ENCODE measurements at places on chromosomes 12 and 14.
A peak's percentile ranks its signal among the peaks of the same experiment; 100 is the strongest.

DNA sequence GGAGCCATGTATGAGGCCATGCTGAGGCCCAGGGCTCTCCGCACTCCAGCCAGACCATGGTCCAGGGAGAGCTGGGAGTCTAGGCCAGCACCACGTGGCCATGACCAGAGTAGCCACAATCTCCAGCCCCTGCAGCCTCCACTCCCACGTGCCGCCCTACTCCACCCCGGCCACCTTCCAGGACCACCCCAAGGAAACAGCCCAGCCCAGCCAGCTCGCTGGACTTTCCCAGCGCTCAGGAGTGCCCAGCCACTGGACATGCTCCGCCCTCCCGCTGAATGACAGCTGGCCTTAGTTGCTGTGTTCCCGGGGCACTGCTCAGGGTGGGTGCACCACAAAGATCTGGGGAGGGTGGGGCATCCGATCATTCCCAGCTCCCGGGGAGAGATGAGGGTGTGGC, 2.1 kb upstream of the C14orf180 start:
- DNase-seq: no peak

DNA sequence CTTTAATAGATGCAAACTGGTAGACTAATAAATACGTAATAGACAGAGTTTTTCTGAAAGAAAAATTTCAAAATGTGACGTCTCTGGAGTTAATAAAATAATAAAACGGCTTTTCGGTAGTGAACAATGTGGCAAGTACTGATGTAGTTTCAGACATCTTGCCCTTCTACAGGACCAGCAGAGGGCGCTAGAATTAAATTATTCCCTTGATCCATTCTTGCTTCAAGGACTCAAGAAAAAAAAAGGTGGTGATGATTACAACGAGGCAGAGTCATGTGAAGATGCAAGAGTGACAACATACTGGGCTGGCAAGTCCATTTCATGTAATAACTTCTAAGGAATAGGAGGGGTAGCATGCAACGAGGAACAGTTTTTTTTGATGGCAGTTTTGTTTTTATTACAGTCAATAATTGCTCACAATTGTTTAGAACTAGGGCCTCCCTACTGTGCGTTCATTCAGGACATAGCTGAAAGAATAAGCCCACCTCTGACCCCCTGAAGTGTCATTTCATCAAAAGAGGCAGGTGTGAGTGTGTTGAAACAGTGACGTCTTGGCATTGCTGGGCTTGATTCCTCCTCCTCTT, 101.0 kb upstream of the GZMB start:
- peak; percentile 82 for DNase-seq

DNA sequence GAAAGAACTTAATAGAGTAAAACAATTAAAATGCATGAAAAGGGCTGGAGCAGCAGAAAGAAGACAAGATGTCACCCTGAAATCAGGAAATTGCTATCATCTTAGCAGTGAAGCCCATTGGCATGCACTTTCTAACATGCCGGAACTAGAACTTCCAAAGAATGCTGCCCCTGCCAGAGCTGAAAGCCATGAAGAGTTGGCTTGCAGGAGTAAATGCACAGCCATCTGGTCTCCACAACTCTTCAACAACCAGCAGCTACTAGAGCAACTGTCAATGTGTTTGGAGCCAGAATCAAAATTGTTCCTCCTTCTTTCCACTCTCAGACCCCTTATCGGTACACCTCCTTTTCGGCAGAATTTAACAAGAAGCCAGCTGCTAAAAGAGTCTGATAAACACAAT, 414.1 kb downstream of the KCNH5 start:
- DNase-seq: no peak

- DNase-seq: no peak
These were observed 29.1 kb downstream of the TMEM260 start for GRCh38 chr14:56608689-56609088.

DNA sequence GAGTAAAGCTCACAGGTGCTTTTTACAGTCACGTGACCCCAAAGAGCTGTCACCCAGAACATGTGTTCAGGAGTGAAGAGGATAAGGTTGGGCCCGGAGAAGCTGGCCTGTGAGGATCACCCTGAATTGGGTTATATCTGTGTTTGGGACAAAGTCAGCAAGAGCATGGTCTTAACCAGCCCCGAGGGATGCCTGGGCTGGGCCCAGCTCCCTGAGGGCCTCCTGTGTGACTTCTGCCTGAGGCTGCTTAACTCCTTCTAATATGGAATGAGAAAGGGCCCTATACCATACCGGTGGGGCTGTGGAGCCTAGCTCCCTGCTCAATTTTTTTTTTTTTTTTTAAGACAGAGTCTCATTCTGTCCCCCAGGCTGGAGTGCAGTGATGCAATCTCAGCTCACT, 2.5 kb downstream of the CDCA4 start:
- DNase-seq: no peak

GRCh38 chr12:104519190-104520019, 62.7 kb downstream of the CHST11 start:
- DNase-seq: no peak

DNA sequence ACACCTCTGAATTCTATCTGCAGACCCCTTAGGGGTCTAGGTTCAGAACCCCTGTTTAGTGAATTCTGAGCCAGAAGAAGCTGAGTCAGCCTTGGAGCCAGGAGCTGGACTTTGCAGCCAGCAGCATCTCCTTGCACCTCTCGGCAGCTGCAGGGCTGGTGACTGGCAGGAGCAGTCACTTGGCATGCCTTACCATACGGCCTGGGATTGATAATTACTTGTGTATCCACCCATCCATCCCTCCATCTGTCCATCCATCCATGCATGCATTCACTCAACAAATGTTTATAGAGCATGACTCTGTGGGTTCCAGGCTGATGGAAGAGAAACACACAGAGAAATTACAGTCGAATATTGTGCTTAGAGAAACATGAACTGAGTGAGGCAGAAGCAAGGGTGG, 67.5 kb upstream of the PRIMA1 start:
- DNase-seq: no peak
